ENCODE measurements at places on chromosomes 13 and 19. TPM values are rescaled to one million over a fixed set of nuclear protein-coding genes. Genes with fewer than 3 reads are reported as not detected.

Gene C19orf85
- not detected for total RNA-seq

Gene ZNF792
- total RNA-seq: 15.5 TPM

DNA sequence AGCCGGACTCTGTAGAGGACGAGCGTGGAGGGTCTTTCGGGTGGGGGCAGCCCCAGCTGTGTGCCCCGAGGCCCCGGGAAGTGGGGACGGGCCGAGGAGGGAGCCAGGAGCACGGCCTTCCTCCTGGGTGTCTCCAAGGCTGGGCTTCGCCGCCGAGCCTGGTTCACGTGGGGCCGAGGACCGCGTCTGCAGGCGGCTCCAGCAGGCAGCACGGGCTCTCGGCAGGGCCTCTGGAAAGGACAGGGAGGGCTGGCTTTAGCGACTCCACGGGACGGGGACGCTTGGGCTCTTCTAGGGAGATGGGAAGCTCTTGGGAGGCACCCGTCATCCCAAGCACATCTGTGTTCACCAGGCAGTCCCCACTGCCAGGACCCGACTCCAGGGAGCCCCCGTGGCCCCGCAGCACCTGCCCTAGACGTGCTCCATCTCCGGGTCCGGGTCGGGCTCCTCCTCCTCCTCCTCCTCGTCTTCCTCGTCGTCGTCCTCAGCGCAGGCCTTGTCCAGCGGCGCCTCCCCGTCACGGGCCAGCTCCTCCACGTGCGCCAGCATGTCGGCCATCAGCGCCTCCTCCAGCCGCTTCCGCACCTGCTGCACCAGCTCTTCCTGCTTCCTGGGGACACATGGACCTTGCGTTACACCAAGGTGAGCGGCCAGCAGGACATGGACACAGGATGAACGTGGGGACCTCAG is 9.9 kb upstream of the MEX3D start:
- H3K27me3 ChIP-seq: no peaks in the 10 kb centered on the region
- peaks cover 7% of the 10 kb centered on the region for H3K4me1 ChIP-seq
- peaks cover 66% of the 10 kb centered on the region for H3K36me3 ChIP-seq
- DNase-seq: no peak
- H3K4me3 ChIP-seq: no peak overlapping the region
- H3K27ac ChIP-seq: no peak overlapping the region

GRCh38 chr13:98529171-98529570 is 47.7 kb downstream of the STK24 start:
- no peak for DNase-seq
- H3K27ac ChIP-seq: no peak overlapping the region
- no peaks in the 10 kb centered on the region for H3K27me3 ChIP-seq
- H3K4me1 ChIP-seq: peaks cover 16% of the 10 kb centered on the region
- H3K4me3 ChIP-seq: no peak overlapping the region

DNA sequence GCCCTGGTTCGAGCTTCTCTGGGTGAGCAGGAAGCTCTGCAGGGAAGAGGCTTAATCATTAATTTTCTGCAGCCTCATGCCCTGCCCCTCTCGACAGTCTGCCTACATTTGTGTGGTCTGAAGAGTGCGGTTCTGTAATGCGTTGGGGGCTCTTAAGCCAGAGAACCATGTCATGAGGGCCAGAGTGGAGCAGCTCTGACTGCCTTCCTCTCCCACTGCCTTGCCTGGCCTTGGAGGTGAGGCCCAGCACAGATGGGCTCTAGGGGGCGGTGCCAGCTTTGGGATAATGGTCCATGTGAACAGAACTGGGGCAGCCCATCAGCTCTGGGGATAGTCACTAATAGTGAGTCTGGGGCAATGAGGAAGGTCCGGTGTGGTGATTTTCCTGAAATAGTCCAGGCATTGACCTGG is 5.7 kb downstream of the FGF9 start:
- H3K36me3 ChIP-seq: no peaks in the 10 kb centered on the region
- no peak overlapping the region for H3K4me3 ChIP-seq
- H3K27me3 ChIP-seq: peaks cover 10% of the 10 kb centered on the region
- H3K4me1 ChIP-seq: peaks cover 19% of the 10 kb centered on the region
- no peak overlapping the region for H3K27ac ChIP-seq

DNA sequence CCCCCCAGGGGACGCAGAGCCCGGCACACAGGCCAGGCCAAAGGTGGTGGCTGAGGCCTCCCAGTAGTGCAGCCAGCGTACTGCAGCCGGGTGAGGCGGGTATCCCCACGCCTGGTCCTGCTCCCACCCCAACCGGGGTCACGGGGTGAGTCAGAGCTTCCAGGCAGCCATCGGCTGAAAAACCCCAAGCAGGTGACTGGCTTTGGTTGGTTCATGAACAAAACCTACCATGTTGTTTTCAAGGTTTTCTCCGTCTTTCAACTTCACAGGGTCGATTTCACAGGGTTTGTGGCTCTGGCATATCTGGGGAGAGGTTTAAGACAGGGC is 42.1 kb upstream of the C13orf46 start:
- H3K36me3 ChIP-seq: peaks cover 41% of the 10 kb centered on the region
- H3K27ac ChIP-seq: no peak overlapping the region
- H3K4me1 ChIP-seq: peaks cover 47% of the 10 kb centered on the region
- H3K27me3 ChIP-seq: no peaks in the 10 kb centered on the region

Data from K562 (cell line).